ENCODE measurements at places on chromosomes 2 and 18. TPM values are rescaled to one million over a fixed set of nuclear protein-coding genes. Genes with fewer than 3 reads are reported as not detected.

DNA sequence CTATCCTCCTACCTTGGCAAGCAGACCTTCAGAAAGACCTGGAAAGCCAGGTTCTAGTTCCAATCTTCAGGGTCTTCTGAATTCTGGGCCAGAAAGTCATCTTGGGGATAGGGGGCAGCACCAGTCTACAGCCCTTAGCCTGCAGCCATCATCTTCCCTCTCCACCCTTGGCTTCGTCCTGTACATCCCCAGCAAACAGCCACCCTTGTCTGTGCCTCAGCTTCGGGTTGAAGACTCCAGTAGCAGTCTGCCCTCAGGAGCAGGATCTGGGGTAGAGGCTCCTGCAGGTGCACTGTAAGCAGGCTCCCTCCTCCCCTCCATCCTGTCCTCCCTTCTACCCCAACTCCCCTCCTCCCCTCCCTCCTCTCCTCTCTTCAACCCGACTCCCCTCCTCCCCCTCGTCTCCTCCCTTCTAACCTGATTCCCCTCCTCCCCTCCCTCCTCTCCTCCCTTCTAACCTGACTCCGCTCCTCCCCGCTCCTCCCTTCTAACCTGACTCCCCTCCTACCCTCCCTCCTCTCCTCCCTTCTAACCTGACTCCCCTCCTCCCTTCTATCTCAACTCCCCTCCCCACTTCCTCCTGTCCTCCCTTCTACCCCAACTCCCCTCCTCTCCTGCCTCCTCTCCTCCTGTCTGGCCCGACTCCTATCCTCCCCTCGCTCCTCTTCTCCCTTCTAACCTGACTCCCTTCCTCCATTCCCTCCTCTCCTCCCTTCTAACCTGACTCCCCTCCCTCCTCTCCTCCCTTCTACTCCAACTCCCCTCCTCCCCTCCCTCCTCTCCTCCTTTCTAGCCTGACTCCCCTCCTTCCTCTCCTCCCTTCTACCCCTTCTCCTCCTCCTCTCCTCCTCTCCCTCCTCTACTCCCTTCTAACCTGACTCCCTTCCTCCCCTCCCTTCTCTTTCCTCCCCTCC is 90.1 kb upstream of the SMAD2 start:
- no peak for DNase-seq

DNA sequence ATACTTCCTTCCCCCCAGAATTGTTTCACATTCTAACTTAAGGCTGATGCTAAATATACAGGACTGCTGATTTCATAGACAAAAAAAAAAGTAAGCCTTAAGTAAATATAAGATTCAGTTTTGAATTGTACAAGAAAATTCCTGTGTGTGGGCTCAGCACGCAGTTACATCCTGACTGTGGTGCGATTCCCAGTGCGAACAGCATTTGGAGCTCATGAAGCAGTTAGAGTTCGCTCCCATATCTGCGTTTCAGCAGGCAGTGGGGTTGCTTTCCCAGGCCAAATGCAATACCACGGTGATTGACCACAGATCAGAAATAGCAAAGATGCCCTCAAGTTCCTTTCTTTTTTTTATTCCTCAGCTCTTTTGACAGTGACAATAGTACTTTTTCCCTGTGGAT is 75.6 kb downstream of the SATB2 start:
- no peak for DNase-seq

GRCh38 chr2:170224692-170225294 is 46.8 kb downstream of the MYO3B start:
- peak; percentile 30 for DNase-seq

- DNase-seq = no peak
These were observed 64.0 kb upstream of the GALNT5 start for GRCh38 chr2:157193461-157193860.

- DNase-seq = peak; percentile 70
These were observed 345.7 kb downstream of the CYP26B1 start for GRCh38 chr2:71801969-71802368.

DNA sequence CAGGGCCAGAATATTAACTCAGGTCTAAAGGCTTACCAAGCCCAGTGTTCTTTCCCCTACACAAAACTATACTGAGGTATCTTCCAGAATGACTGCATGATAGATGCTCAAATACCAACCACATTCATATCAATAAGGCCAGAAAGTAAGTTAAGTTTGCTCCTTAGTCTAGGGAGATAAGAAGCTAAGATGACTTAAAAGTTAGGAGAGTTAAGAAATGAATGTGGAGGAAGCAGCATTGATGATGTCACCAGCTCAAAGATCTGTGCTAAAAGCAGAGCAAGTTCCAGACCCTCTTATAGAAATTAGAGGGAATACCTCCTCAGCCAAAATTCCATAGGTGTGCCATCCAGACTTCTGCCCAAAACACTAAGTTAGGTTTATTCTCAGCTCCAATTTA is 6.1 kb downstream of the PPP4R1 start:
- DNase-seq = no peak

- peak; percentile 33 for DNase-seq
These were observed 6.7 kb downstream of the TNFRSF11A start for GRCh38 chr18:62331581-62332356.

DNA sequence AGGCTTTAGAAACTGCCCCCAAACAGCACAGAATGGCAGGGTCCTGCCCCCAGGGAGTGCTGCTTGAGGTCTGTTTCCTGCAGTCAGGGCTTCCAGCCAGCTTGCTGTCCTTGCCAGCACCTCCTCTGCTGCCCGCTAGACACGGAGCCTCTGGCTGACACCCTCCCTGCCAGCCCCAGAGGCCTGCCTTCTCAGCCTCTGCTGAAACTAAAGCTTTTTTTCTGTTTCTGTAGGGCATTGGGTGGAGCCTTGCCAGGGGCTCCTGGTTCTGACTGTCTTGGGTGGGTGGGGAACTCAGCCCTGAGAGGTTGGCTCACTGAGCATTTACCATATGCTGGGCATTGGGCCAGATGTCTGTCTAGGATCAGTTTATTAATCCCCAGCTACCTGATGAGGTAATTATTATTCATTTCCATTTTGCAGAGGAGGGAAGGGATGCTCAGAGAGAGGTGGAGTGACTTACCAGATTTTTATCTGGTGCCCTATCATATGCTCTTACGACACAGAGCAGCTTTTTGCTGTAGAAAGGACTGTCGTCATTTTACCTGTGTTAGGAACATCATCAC is 35.4 kb downstream of the INPP4A start:
- DNase-seq = peak; percentile 19

DNA sequence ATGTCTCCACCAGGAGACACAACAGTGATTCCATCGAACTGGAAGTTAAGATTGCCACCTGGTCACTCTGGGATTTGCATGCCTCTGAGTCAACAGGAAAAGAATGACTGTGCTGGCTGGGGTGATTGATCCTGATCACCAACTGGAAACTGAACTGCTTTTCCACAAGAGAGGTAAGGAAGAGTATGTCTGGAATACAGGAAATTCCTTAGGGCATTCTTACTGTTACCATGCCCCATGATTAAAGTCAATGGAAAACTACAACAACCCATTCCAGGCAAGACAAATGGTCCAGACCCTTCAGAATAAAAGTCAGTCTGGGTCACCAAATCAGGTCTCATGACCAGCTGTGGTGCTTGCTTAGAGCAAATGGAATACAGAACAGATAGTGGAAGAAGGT is 12.0 kb upstream of the DDX1 start:
- DNase-seq = no peak

DNA sequence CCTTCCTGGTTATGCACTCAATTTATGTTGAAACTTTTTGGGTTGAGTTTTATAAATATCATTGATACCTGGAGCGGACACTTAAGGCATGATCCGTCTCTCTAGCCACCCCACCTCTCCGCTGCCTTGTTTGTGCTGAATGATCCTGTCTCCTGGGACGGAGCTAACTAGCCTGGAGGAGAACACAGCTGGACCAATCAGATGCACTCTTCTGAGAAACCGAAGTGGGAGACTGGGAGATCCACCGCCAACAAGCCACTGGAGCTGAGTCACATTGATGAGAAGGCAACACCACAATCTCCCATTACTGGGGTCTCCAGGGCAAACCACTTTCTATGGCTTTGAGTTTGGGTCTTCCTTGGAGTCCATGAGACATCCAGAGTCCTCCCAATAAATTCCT is 29.3 kb downstream of the CYP26B1 start:
- DNase-seq = no peak

DNA sequence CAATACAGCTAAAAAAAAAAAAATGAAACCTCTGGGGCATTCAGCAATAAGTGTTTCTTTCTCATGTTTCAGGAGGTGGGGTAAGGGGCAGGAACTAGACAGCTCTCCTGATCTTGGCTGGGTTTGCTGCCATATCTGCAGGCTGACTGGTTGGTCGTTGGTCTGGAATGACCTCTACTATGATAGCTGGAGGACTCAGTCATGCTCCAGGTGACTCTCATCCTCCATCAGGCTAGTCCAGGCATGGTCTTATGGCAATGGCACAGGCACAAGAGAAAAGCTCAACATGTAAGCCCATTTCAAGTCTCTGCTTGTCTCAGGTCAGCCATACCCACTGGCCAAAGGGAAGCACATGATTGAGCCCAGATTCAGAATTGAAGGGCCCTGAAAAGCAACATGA is 9.5 kb upstream of the SLC1A4 start:
- DNase-seq = no peak

DNA sequence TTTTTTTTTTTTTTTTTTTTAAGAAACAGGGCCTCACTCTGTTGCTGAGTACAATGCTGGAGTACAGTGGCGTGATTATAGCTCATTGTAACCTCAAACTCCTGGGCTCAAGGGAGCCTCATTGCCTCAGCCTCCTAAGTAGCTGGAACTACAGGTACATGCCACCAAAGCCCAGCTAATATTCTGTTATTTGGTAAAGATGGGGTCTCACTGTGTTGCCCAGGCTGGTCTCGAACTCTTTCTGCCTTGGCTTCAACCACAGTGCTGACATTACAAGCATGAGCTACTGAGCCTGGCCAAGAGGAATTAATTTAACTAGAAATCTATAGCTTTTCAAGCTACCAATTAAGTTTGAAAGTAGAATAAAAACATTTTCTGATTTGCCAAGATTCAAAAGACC is 27.8 kb downstream of the DYM start:
- DNase-seq = no peak

GRCh38 chr2:42872721-42873120 is 80.3 kb upstream of the HAAO start:
- no peak for DNase-seq

DNA sequence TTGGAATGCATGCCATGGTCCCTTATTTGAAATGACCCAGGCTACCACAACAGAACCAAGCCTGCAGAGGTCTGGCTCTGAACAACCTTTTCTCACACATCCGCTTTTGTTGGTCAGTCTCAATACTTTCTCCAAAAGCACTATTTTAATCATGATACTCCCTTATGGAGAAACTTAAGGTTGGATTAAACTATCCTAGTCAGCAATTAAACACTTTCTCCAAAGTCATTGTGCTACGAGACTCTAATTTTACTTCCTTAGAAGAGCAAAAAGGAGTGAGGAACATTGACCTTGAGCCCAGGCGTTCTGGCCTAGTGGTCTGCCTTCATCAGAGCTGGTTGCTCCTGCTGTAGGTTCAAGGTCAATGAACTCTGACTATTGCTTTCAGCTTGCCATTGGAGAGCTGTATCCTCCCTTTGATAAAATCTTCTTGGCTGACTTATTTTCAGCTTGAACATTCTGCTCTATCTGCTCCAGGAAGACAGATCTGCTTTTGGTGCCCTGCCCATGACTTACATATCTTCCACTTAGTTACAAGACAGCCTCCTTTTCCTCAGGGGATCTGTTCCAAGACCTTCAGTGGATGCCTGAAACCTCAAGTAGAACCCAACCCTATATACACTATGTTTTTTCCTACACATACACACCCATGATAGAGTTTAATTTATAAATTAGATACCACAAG is 91.2 kb downstream of the NCKAP5 start:
- DNase-seq = no peak

GRCh38 chr18:74906184-74906583 is 302.8 kb downstream of the PTGR3 start:
- DNase-seq = no peak

Gene ZNF396
- polyA plus RNA-seq = 1.3 TPM

Gene SLC38A11
- 0.40 TPM for polyA plus RNA-seq

Gene SLC4A5
- 2.6 TPM for polyA plus RNA-seq

Gene PLCL1
- 24.6 TPM for polyA plus RNA-seq

Gene DSG1
- not detected for polyA plus RNA-seq

Gene RSAD2
- 3.4 TPM for polyA plus RNA-seq

Gene CPS1
- polyA plus RNA-seq = 1.6 TPM

Data from muscle of arm (tissue), 14 donors.